ENCODE measurements at places on chromosomes 1 and 21.

- no peak for DNase-seq
Observed at GRCh38 chr1:186310307-186310706, 64.7 kb downstream of the TPR start.

DNA sequence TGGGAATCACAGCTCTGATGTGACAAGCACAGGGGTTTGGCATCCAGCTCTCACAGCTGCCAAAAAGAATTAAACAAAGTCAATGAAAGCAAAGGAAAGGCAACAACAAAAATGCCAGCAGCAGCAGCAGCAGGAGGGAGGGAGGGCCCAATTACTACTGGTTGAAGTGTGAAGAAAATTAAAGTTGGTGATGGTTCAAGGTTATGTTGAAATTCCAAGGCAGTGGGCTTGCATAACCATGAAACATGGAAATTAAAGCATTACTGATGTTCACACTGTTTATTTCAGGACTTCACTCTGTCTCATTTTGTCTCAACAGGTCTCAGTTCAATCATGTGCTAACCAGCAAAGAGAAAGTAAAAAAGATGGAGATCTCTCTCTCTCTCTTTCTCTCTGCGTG, 220.3 kb upstream of the LYPLAL1 start:
- no peak for DNase-seq

GRCh38 chr1:218349348-218350034, 4.4 kb downstream of the TGFB2 start:
- no peak for DNase-seq

GRCh38 chr1:43329995-43330751, 7.4 kb upstream of the MPL start:
- DNase-seq, result no peak

DNA sequence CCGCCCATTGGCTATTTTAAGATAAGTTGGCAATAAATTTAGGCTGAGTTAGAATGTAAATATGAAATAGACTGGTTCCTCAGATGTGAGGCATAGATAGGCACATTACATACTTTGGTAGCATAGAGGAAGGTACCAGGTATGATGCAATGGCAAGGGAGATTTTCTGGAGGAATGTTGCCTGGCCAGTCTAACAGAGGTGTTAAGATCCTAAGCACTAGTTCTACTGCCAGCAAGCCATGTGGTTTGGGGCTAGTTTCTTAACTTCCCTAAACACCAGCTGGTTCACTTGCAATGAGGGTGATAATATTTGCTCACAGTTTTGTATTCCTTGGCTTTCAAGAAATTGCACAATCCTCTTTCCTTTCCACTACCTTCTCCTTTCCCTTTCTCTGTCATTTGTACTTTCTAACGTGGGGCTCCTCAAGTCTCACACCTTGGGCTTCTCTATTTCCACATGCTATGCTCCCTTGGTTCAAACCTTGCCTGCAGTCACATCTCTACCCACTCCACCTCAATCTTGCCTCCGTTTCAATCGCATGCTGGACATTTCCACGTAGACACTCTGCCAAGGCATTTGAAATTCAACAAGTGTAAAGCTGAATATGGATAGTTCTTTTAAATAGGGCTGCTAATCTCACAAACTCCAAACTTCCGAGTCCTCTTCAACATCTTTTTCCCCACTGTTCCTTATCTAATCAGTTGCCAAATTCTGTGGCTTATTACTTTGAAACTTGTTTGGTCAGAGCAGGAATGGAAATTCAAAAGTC, 4.7 kb upstream of the CD55 start:
- no peak for DNase-seq

Data from activated naive CD4-positive, alpha-beta T cell (primary cell).